Activated CD4-positive, alpha-beta memory T cell treated with anti-CD3 and anti-CD28 coated beads, Interleukin-2, amount 10 ng/mL, durations not matched to agents 7 days and 5 days (primary cell): ENCODE measurements at places on chromosomes 1 and 21.
A peak's percentile ranks its signal among the peaks of the same experiment; 100 is the strongest.

GRCh38 chr1:203182387-203182953, 4.0 kb downstream of the CHI3L1 start:
- DNase-seq: no peak

DNA sequence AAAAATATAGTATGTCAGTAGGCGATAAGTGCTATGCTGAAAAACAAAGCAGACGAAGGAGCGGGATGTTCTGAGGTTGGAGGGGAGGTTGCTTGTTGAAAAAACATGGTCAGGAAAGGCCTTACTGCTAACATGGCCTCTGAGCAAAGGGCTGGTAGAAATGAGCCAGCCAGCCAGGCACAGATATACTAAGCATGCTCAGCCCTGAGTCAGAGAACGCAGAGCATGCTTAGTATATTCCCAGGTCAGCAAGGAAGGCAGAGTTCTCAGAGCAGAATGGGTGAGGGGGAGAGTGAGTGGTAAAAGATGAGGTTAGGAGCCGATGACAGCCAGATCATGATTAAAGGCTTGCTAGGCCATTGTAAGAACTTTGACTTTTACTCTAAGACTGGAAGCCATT, 36.7 kb downstream of the ZBTB40 start:
- no peak for DNase-seq

GRCh38 chr1:180504186-180504585, 1.8 kb upstream of the ACBD6 start:
- no peak for DNase-seq

- DNase-seq: no peak
Observed at GRCh38 chr1:15351310-15351709, 58.4 kb upstream of the EFHD2 start.

DNA sequence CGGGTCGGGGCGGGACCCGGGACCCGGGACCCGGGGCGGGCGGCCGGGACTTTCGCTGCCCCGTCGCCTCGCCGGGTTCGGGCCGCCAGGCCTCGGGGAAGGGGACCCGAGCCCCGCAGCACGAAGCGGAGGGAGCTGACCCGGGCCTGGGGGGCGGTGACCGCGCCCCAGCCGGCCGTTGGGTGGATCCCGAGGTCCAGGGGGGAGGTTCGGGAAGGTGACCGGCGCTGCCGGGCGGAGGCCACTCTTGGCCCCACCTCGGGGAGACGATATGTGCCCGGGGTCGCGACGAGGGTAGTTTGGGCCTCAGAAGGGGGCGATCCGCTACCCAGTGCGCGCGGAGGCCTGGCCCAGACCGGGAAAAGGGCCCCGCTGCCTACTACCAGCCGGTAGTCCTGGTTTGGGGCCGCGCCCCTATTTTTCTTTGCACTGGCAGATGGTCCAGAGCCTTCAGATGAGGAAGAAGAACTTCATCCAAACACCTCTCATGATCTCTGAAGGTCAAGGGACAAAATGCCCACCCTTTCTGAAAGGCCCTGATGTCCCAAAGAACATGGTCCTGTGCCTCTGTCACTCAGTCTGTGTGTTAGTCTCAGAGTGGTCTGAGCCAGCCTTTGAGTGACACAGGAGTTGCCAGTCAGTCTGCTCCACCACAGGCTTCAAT, 766 bp downstream of the AGO4 start:
- DNase-seq: peak; percentile 29

DNA sequence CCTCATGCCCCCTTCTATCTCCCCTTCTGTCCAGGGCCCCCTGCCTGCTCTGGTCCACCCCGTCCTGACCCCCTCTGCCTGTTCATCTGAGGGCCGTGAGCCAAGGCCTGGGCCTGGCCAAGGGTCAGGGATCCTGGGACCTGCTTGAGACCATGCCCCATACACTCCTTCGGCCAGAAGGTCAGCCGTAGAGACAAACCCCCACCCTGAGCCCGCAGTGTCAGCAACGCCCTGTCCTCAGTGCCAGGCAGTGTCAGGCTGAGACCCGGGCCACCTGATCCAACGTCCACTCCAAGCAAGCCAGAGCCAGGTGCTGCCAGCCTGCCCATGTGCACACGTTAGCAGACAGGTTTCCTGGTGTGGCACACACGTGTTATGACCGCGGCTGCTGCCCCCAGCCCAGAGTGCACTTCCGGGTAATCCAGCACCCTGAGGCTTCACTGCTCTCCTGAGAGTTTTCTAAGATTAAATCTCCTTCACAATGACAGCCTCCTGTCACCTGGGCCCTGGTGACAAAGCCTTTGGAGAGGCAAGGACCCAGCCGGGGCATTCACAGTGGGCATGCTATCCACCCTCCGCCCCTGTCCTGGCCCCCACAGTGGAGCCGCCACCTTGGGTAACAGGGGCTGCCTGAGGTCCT, 10.1 kb upstream of the SAMD11 start:
- no peak for DNase-seq

DNA sequence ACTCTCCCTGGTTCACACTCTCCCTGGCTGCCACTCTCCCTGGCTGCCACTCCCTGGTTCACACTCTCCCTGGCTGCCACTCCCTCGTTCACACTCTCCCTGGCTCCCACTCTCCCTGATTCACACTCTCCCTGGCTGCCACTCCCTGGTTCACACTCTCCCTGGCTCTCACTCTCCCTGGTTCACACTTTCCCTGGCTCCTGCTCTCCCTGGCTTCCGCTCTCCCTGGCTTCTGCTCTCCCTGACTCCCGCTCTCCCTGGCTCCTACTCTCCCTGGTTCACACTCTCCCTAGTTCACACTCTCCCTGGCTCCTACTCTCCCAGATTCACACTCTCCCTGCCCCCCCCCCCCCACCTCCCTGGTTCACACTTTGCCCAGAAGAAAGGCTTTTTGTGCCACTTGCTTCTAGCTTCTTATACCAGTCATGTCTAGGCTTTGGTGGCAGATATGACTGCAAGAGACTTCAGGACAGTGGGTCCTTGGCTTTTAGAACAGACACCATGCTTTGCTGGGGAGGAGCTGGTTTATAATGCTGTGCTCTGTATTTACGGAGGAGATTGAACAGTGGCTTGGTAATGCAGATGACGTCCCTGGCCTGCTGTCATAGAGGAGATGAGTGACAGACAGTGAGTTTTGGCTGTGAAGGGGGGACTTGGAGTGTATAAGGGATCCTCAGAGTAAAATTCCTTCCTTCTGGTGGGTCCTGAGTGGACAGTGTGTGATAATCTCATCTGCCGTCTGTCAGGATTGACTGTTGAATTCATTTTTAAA, 17.0 kb downstream of the COQ8A start:
- DNase-seq: no peak

DNA sequence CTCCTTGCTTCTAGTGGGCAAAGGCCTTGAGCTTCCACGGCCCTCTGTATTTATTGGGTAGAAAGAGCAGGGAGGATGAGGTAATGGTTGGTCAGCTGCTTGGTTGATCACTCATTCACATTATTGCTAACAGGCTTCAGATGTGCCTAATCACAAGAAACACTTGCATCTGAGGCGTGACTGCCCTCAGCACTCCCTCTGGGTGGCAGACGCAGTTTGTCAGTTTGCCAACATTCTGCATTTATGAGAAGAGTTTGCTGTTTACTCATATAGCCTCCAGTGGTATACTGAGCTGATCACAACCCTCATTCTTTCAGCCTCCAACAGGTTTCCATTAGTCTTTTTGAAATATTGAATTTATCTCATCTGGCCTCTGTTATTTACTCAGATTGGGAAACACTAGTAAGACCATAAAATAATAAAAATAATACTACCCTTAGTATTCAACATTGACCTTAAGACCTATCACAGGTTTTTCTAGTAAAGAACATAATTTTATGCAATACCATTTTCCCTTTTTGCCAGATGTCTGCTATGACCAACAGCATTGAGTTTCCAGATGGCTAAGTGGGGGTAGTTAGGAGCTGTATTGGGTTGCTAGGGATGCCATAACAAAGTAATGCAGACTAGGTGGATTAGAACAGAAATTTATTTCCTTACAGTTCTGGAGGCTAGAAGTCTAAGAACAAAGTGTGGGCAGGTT, 53.3 kb downstream of the PTGFR start:
- no peak for DNase-seq

DNA sequence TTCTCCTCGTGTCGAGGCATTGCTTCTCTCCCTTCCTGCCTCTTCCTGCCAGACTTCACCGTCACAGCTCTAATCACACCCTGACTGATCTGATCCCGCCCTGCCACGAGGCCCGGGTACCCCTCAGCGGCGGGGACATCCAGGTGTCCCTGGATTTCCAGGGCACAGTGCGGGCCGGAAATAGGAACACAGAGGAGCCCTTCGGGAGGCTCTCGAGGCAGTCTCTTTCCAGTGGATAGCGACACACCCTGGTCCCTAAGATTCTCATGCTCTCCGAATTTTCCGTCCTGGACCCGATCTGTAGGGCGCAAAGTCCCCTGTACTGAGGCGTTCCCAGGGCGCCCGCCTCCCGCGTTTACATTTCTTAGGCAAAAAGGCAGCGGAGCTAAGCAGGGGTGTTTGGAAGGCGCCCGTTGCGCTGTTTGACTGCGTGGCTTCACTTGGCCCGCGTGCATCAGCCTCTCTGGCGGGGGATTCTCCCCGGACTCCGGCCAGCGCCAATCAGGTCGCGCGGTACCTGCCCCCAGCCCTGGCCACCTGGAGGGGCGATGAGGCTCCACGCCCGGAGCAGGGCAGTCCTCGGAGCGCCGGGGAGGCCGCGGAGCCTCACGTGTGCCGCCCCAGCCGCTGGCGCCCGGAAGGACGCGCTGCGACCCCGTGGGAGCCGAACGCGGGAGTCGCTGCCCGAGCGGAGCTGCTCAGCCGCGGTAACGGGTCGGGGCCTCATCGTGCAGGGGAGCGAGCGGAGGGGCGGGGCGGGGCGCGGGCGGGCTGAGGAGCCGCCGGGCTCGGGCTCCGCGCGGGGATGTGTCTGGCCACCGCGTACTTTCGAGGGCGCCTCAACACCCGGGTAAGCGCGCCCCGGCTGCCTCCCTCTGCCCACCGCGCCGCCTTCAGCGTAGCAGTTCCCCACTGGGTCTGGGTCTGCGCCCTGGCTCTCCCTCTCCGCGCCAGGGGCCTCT, at the start of gene FAM163A:
Gene FAM163A (plus strand): TSS at position 575 of the 962 bp plus-strand sequence. CDS start 69,807 bp downstream, outside the sequence.
- no peak for DNase-seq

DNA sequence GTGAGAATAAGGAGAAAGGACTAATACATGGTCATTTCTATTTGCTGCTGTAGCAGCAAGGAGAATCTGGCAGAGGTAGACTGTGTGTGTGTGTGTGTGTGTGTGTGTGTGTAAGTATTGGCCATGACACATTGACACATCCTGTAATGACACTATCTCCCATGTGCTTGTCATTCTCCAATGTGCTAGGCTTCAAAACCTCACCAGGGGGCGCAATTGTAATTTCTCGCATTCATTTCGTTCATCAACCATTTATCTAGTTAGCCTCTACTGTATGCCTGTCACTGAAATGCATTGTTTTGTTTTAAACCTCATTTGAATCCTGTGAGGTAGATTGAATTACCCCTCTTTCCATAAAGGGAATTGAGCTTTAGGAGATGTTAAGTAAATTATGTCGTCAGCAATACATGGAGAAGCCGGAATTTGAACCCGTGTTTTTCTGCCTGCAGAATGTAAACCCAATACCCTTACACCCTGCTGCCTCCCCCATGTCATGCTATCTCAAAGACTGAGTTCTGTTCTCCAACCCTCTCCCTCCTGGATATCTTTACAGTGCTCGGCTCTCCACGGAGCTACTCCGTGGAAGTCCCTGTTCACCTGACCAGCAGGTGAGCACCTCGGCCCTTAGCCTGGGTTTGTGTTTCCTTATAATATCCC, 100.8 kb downstream of the UCK2 start:
- peak; percentile 68 for DNase-seq

DNA sequence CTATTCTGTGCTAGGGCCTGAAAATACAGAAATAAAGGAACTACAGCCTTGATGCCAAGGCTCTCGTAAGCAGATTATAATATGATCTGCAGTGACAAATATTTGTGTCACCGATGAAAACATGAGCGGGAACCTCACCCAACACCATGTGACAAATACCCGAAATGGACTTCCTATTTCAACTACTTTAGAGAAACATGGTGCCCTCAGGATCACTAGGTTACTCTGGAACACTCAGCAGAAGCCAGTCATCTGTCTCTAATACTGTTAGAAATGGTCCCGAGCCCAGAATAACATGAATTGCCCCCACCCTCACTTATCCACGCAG, 463 bp upstream of the VAMP3 start:
- no peak for DNase-seq

DNA sequence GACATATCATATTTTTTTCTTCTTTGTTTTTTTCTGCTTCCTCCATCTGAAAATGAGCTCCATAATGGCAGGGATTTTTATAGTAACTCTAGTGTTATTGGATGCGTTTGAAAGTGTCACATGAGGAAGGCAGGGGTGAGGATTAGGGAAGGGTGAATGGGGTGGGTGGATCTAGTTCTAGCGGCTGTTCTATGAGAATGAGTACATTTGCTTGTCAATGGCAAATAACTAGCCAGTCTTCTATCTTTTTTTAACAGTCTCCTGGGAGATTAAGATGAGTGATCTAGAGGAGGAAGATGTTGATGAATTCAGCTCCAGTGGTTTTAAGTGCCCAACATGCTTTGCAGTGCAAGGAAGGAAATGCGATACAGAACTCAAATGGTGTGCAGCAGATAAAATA, 5.8 kb downstream of the OR14I1 start:
- no peak for DNase-seq

GRCh38 chr1:86515597-86515996, 31.3 kb upstream of the CLCA4 start:
- DNase-seq: no peak

GRCh38 chr1:224433041-224433691, 1.4 kb downstream of the WDR26 start:
- peak; percentile 36 for DNase-seq

GRCh38 chr1:222234351-222234750, 313.6 kb downstream of the HHIPL2 start:
- DNase-seq: no peak

DNA sequence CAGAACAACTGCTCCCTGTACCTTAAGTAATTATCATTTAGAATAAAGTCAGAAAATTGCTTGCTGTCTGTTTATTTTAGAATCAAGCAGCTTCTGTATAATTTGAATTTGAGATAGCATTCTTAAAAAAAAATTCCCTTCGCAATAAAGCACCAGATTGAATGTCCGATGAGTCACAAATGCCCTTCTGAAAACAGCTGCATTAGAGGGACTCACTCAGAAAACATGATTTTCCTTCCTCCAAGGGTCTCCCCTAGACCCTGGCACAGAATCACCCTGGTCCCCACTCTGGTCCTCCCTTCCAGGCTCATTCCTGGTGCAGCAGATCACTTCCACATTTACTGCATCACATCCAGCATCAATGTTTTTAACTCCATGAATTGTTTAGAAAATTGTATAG, 471.1 kb upstream of the VAMP3 start:
- DNase-seq: no peak

GRCh38 chr1:44608141-44608540, 66.1 kb downstream of the TMEM53 start:
- DNase-seq: no peak

DNA sequence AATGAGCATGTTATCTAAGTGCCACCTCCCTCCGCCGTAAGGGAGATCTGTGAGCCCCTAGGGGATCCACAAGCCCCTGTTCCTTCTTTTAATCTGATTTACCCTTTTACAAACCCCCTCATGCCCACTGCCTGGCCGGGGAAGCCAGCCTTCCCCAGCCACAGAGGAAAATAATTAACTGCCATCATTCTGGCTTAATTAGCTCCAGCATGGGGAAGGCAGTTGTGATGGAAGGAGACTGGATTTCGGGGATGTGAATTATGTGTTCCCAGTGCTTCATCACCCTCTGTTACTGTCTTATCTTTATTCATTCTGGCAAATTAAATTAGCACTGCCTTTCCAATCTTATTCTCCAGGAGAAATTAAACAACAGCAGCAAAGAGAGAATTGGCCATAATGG, 135.8 kb downstream of the PTPRU start:
- DNase-seq: no peak
